ENCODE measurements at places on chromosomes 7 and 10.

- no peak for DNase-seq
Measured at GRCh38 chr7:131505636-131506557, 50.5 kb downstream of the PODXL start.

DNA sequence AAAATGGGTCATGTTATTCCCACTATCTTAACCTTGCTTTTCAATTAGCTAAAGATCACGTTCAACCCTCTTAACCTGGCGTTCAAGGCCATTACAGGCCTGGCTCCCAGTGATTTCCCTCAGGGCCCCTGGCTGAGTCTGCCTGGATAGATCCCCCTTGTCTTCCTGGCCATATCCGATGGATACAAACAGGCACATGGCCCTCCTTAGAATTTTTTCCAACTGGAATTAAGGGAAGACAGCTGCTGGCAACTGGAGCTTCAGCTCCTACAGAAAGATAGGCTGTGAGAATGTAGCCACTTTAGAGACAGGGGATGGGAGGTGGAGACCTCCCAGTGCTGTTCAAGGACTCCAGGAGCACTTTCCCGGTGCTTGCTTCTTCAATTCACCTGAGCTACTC is 63.1 kb upstream of the ITGA8 start:
- no peak for DNase-seq

DNA sequence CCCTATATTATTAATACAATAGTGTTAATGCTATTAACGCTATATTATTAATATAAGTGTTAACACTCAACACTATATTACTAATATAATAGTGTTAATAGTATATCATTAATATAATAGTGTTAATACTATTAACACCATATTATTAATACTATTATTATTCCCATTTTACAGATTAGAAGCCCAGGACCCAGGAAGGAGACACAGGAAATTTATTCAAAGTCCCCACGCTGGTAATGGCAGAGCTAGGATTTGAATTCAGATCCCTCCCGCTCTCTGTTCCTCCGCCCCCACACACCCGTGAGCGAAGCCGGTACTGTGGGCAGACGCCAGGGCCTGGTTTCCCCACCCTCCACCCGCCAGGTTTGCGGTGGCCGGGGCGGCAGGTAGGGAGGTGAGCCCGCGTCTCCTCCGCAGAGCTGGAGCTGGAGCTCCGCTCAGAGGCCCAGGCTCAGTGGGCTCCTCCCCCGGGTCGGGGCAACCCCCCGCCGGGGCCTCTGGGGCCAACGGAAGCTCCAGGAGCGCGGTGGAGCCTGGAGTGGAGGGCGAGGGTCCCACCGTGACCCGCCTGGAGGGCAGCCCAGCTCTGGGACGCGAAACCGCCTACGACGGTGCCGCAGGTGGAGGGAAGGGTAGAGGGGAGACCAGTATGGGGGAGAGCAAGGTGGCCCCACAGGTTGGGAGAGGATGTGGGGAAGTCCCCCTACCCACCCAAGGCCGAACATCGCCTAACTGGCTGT is at the start of gene TMEM225B:
Gene TMEM225B, plus strand, starts transcription at position 506 of the 740 bp plus-strand sequence. CDS start 6,122 bp downstream, outside the sequence.
- no peak for DNase-seq

DNA sequence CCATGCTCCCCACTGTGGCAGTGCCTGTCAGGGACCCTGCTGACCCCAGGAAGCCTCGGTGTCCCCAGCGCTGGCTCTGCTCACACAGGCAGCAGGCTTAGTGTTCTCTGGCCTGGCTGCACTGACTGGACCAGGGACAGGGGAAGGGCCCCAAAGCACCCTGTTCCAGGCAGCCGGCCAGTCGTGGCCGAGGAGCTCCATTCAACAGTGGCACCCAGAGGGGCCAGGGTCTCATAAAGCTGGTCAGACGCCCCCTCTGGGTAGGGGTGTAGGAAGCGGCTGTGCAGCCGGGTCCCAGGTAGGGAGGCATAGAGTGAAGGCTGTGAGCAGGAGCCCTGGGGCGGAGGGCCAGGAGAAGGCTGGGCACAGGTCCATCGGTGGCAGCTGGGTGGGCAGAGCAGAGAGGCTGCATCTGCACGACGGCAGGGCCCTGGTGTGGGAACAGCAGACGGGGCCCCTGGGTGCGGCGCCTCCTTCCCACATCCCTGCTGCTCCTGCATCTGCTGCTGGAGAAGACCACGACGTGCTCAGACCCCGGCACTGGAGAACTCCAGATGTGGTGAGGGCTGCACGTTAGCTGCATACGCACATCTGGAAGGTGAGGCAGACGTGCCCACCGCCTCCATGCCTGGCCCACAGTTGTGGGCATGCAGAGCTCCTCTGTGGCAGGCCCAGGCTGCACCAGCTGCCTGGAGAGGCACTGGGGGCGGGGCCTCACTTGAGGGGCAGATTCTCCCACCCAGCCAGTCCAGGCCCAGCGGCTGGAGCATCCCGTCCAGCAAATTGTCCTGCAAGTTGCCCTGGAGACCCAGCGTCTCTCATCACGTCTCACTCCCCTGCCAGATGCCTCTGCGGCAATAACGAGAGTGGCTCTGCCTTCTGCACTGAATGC is 25.1 kb downstream of the MNX1 start:
- no peak for DNase-seq

- no peak for DNase-seq
Measured at GRCh38 chr7:117717357-117717756, 155.9 kb downstream of the CTTNBP2 start.

GRCh38 chr10:89346405-89347254 is 18.8 kb downstream of the IFIT3 start:
- no peak for DNase-seq

DNA sequence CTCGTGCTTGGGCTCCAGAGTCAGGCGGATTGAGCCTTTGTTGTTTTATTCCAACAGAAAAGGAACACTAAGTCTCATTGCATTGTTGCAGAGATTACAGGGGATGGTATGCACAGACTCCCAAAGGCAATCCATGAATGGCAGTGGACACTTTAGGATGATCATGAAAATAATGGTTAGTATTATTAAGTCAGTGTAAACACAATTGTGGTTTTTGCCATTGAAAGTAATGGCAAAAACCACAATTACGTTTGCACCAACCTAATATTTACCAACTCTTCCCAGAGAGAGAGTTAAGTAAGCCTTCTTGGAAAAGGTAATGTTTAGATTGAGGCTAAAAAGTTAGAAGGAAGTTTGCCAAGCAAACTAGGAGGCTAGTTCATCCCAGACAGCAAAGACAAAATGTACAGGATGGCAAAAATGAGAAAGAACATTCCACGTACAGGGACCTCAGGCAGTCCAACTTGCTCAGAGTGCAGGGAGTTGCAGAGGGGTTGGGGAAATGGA is 72.9 kb upstream of the AMPH start:
- no peak for DNase-seq

DNA sequence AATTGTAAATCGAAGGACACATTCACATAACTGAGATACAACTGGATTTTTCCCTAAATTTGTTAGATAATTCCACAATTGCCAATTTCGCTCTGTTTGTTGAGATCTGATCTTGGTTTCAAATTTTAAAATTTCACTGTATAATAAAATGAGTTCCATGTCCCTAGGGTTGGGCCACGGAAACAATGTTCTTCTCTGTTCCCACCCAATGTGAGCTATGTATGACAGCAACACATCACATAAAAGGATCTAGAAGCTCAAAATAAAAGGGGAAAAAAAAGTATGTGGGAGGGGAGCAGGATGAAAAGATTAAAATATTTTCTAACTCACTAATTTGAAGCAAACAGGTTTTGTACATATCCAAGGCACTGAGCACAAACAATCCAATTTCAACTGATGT is 287.8 kb upstream of the MKLN1 start:
- DNase-seq: no peak

GRCh38 chr7:30660331-30661255 is 21.7 kb downstream of the CRHR2 start:
- no peak for DNase-seq

- DNase-seq: no peak
Measured at GRCh38 chr7:76261931-76262330, 40.5 kb upstream of the HSPB1 start.

DNA sequence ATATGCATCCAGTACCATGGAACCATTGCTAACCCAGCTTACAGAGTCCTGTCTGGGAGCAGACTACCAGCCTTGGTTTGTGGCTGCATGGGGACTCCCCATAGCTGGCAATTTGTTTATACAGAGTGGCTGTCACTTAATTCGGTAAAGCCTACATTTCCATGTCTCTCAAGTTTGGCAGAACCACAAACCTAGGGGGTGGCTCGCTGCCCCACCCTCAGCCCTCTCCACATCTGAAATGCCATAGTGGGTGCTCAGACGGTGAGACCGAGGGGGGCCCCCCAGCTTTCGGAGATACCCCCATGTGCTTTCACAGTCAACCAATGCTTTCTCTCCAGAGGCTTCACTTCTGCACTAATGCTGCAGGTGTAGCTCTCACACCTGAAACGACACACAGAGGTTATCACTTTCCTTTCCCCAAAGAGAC is 75.5 kb upstream of the KAT6B start:
- DNase-seq: no peak

- no peak for DNase-seq
Measured at GRCh38 chr7:151408839-151409666, 785 bp downstream of the WDR86 start.

DNA sequence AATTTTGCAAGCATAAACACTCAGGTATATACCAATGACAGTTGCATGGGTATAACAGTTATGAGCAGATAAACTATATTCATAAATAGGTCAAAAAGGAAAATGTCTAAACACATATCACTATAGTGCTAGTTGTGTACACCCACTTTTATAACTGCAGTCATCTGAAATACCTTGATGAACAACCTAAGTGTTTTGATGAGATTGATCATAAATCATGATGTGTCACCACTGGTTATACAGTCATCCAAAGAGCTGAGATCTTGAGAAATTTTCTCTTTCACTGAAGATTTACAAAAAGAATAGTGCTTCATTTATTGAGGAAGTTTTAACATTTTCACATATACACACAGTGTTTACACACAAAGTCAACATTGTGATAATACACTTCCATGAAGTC is 78.6 kb upstream of the SLC25A13 start:
- DNase-seq: no peak

GRCh38 chr10:127158662-127159061 is 37.7 kb downstream of the INSYN2A start:
- DNase-seq: no peak

DNA sequence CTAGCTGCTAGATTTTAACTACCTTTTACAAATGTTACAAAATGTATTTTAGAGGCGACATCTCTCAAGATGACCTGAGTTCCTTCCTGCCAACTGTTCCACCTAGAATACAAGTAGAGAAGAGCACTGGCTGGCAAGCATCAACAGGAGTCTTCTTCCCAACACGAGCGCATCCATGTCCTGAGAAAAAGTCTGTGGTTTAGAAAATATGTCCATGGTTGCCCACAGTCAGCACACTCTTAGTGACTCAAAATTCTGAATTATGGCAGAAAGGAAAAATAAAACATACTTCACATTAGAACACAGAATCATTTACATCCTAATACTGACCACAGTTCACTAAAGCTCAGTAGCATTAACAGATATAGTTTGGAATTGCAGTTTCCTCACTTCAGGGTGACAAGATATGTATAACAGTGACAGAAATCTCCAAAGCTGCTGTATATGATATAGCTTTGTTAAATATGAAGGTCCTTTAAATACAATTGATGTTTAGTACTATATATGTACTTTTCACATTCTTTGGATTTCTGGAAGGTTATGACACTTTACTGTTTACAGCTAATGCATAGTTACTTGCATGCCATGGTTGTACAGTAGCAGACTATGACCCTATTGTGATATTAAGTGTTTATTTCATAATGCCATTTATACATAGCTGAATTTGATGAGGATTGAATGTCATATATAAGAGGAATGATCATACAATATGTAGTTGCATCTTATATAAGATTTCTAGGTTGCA is 327.1 kb downstream of the GFRA1 start:
- no peak for DNase-seq

GRCh38 chr7:134324107-134324506 is 7.4 kb upstream of the SLC35B4 start:
- no peak for DNase-seq

DNA sequence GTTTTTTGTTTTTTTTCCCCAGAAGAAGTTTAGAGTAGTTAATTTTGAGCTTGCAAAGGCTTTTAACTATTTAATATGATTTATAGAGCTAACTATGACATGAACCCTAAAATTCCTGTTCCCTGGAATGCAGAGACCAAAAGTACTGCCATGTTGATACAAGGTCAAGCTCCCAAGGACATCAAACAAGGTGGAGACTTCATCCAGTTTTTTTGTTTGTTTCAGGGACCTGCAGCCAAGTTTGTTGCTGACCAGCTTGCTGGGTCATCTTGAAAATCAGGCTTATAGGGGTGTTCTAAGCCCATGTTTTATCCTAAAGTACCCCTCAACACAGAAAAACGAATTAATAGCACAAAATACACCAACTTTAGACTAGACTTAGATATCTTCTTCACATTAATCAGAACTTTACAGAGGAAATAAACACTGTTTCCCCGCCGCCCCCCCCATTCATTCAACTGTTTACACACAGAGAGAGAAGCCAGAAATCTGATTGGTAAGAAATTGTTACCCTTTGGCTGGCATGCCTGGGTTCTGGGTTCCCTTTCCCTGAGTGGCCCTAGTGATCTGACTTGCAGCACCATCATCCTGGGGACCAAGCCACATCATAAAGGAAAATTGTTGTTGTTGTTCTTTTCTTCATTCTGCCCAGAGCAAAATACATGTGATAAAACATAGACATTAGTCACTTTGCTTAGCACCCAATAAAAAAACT is 860.5 kb downstream of the CCSER2 start:
- no peak for DNase-seq

DNA sequence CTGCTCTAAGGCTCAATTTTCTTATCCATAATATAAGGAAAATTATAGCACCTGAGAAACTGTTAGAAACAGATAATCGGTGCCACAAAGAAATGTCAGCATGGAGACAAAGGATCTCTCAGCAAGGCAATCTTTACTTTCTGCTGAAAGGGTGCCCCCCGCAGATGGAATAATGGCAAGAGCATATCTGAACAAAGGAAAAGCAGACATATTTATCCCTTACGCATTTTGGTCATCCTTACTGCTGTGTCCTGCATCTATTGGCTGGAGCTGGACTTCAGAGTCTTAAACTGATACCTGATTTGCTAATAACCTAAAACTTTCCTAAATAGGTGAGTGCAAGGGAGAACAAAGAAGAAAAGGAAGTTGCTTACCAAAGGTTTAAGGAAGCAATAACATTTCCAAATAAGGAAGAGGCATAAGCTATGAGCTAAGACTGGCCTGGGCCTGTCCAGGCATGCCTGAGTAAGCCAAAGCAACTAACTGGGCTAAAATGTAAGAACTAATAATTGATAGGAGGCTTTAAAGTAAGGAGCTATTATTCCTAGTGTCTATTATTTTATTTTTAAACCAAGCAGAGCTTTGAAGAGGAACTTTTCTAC is 39.6 kb upstream of the ELMO1 start:
- no peak for DNase-seq
